ENCODE measurements at places on chromosomes 16 and 17. TPM values are rescaled to one million over a fixed set of nuclear protein-coding genes. Genes with fewer than 3 reads are reported as not detected.

DNA sequence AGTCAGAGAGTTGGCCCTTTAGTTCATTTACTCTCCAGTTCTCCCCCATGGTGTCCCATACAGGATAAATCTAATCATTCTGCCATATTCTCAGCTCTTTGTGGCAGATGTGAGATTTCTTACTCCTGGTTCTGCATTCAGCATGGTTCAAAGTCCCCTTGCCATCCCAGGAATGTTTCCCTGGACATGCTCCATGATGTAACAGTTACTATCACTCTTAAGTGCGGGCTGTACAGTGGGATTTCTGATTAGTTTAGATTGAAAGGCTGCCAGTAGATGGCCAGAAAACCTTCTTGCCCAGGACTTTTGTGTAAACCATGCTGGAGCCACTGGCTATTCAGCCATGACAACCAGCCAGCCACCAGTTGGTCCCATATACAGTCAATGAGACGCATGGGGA, 10.4 kb downstream of the KRT37 start:
- DNase-seq = no peak

Gene PRKCB
- 28.7 TPM for total RNA-seq

Gene LGALS9B
- not detected for total RNA-seq

DNA sequence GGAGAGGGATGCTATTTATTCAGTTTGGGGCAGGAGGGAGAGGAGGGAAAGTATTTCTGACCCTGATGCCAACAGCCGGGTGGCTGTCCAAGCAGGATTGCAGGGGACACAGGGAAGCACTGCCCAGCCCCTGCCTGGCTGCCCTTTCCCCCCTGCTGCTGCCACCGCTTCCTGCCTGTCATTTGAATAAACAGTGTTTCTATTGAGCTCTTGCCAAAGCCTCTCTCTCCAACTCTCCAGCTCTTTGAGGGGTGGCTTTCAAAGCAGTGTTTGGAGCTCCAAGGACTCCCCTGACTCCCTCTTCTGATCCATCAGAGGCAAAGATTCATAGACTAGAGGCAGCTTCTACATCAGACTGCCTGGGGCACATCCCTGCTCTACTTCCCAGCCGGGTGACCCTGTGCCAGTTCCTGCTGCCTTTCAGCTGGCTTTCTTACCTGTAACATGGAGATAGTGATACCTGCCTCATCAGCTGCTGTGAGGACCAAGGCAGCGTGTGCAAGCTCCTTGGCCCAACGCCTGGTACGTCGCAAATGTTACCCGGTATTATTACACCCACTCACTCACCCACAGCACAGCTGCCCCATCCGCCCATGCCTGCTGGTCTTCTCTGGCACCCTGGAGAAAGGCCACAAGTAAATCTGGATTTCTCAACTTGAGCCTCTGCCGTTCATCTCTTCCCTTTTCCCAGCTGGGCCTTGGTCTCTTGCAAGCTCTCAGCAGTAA, 9.5 kb downstream of the PROCA1 start:
- DNase-seq = no peak

DNA sequence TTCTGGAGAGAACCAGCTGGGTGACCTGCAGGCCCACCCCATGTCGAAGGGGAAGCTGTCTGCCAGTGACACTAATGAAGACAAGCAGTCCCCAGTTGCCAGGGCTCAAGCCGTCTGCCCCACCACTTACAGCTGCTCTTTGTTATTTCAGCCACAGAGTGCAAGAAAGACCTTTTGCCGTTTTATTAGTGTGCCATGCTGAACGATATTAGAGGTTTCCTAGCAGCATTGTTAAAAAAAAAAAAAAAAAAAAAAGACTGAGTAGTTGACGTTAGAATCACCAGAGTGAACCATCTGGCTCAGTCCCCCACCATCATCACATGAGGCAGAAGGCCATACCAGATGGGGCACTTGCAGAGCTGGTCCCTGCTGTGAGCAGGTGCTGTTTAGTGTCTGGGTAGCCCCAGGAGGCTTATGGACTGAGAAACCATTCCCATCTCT, 26.5 kb upstream of the SLC39A11 start:
- DNase-seq = no peak

Gene ITGB3
- not detected for total RNA-seq

- no peak for DNase-seq
These were observed 323.1 kb downstream of the FOXL1 start for GRCh38 chr16:86901483-86901882.

GRCh38 chr16:50448522-50448921, 79.7 kb upstream of the BRD7 start:
- DNase-seq = no peak

DNA sequence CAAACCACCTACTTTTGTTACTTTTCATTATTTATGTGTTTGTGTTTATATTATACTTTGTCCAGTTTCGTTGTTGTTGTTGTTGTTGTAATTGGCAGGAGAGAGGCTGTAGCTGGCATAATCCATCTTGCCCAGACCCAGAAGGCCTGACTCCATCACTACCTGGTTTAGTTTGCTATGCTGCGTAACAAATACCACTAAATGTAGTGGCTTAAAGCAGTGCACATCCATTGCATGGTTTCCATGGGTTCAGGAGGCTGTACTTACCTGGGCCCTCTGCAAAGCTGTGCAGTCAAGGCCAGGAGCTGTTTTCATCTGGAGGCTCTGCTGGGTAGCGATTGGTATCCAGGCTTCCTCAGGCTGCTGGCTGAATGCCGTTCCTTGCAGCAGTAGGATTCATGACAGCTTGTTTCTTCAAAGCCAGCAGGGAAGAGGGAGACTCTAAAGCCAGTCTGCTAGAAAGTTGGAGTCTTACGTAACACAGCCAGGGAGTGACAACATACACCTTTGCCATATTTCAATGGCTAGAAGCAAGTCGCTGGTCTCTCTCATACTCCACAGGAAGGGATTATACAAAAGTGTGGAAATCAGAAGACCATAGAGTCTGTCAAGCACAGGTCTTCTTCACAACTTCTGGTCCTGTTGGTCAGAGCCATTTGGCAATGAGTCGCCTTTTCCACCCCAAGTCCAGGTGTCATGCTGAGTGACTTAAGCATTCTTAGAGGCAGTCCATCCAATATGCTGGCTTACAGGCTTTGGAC, 41.1 kb downstream of the TNRC6C start:
- no peak for DNase-seq

Gene SMPD3
- not detected for total RNA-seq

Gene KIF2B
- not detected for total RNA-seq

DNA sequence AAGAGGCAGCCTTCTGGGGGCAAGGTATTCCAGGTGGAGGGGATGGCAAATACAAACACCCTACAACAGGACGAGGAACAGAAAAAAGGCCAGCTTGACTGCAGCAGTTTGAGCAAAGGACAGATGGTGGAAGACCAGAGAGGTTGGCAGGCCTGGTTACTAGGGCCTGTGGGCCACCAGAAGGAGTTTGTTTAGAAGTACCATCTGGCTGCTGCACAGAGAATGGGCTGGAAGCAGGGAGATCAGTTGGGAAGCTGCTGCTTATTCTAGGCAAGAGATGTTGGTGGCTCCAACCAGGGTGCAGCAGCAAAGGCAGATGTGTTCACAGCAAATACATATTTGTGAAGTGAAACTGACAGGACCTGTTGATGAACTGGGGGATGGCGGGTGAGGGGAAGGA, 2.9 kb upstream of the YPEL2 start:
- no peak for DNase-seq

DNA sequence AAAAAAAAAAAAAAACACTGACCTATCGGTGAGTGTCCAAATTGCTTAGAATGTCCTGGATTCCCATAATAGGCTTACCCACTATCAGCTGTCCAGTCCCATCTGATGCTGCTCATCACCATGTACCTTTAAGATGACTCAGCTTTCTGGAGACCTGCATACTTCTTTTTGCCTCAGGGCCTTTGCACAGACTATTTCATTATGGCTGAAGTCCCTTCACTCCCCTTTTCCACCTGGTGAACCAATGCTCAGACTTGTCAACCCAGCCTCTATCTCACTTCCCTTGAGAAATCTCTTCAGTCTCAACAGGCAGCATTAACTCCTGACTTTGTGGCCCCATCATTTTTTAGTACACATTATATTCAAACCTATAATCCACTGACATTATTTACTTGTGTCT, 29.7 kb upstream of the NUDT7 start:
- no peak for DNase-seq

DNA sequence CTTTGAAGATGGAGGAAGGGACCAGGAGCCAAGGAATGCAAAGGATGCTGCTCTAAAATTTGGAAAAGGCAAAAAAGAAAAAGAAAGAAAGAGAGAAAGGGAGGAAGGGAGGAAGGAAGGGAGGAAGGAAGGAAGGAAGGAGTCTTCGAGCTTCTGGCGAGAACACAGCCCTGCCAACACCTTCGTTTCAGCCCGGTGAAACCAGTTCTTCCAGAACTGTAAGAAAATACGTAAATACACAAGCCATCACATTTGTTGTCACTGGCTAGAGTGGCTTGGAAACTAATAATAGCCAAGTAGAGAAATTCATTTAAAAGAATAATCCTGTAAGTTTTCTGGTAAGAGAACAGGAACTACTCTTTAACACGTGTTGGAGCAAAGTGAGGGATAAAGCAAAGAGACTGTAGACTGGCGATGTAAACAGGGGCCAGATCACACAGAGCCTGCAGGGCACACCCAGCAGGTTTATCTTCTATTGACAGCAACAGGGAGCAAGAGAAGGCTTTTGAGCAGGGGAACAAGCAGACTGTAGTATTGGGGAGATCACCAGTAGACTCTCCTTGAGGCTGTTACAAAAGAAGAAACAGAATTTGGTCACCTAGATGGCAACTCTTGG, 188.7 kb upstream of the MPHOSPH6 start:
- no peak for DNase-seq

Gene GSDMA
- total RNA-seq = not detected

GRCh38 chr17:28008513-28008912, 34.0 kb upstream of the NLK start:
- DNase-seq = peak; percentile 76

GRCh38 chr17:34993031-34993430, 12.7 kb downstream of the LIG3 start:
- DNase-seq = no peak

DNA sequence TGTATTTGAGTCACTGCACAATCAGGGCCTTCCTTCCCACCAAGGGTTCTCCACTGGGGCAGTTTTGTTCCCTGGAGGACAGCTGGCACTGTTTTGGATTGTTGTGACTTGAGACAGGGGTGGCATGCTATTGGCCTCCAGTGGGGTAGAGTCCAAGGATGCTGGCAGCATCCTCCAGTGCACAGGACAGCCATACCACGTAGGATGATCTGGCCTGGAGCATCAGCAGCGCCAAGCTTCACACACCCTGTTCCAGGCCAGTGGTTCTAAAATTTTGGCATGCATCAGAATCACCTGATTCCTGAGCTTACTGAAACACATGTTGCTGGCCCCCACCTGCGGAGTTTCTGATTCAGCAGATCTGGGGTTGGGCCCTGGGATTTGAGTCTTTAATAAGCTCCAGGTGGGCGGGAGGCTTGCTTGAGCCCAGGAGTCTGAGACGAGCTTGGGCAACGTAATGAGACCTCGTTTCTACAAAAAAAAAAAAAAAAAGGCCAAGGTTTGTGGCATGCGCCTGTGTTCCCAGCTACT, 83.2 kb downstream of the MGAT5B start:
- DNase-seq = no peak

GRCh38 chr16:56382901-56383355, 42.4 kb downstream of the AMFR start:
- DNase-seq = no peak

DNA sequence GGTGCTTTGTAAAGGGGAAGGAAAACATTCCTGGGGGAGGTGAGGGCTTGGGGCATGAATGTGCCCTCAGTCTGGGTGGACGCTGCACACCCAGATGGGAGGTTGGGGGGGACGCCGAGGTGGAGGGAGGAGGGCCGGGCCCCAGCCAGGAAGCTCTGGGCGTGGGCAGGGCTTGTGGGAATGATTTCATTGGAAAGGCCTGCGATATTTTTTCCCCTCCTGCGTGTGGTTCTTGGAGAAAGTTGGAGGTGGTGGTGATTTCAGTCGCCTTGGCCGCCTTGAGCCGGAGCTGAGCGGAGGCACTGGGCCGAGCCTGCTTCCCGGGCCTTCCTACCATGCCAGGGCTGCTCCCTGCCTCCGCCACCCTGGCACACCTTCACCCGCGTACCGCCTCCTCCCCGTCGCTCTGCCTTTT, 26.4 kb upstream of the CLEC18A start:
- no peak for DNase-seq

Gene KRT13
- not detected for total RNA-seq

DNA sequence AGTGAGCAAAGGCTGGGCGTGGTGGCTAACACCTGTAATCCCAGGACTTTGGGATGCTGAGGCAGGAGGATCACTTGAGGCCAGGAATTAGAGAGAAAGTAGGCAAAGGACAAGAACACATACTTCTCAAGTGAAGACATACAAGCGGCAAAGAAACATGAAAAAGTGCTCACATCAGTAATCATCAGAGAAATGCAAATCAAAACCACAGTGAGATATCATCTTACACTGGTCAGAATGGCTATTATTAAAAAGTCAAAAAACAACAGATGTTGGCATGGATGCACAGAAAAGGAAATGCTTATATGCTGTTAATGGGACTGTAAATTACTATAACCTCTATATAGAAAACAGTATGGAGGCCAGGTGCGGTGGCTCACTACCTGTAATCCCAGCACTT, 12.2 kb upstream of the SLX4 start:
- no peak for DNase-seq

DNA sequence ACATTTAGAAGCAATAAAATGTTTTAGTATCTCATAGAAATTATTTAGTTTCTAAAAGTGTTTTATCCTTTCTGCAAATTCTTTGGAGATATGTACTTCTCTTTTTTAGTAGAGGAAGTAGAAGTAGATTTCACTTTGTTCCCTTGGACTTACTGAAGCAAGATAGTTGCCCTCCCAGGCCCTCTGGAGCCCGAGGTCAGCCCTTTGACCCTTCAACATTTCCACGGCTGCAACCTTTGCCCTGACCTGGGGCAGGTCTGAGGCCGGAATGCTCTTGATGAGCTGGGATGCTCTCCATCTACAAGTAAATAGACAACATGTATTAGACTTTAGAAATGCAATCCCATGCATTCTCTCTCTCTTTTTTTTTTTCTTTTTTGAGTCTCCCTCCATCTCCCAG, 167.5 kb downstream of the CDK5R1 start:
- no peak for DNase-seq

DNA sequence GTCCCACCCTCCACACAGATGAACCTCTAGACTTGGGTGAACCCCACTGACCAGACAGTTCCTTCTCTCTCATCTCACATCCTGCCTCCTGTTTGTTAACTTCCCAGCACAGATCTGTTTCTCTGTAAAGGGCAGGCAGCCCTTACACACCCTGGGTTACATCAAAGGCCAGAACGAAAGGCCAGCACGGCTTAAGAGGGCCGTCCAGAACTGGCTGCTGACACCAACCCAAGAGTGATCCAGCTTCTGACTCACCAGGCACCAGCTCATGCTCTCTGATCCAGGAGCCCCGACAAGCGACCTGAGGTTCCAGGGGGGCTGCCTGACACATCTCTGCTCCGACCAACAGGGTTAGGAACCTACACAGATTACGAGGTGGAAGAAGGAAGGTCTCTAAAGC, 86.9 kb downstream of the MRM3 start:
- no peak for DNase-seq
